Right lung (tissue), 10 donors: ENCODE measurements at places on chromosomes 1 and 21.

DNA sequence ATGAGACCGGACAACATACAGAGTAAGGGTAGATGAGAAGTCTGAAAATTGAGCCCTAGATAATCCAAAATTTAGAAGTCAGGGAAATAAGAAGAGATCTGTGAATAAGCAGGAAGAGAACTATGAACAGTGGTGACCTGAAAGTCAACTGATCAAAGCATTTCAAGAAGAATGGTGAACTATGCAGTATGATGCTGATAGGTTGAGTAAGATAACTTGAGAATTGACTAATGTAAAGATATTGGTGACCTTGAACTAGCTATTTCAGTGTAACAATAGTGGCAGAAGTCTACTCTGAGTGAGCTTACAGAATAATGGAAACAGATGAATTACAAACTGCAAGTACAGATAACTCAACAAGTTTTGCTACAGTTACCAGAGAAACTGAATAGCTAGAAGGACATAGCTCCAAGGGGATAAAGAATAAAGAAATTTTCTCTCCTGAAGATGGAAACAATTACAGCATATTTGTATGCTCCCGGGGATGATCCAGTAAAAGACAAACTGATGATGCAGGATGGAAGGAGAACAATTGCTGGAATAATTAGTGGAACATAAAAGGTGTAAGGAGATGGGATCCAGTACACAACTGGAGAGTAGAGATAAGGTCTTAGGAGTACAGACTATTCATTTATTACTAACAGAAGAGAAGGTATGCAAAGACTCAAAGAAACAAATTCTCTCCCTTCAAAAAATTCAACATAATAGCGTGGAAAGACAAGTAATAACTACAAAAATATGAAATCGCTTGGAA is 10.9 kb downstream of the NRDC start:
- DNase-seq, result no peak

DNA sequence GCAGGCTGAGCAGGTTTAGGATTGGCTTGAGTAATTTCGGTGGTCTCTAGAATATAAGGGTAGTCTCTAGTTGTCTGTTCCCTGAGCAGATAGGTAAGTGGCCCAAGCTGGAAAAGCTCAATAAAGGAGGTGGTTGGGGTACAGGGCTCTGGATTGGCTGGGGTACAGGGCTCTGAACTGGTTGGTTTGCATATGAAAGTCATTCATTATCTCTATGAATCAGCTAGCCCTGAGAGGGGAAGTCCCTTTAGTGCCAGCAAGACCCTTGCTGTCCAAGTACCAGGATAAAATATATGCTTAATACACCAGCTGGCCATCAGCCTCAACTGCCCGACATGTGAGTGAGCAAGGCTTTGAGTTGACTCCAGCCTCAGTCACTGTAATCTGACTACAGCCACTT is 93.0 kb downstream of the ZBTB18 start:
- no peak for DNase-seq

DNA sequence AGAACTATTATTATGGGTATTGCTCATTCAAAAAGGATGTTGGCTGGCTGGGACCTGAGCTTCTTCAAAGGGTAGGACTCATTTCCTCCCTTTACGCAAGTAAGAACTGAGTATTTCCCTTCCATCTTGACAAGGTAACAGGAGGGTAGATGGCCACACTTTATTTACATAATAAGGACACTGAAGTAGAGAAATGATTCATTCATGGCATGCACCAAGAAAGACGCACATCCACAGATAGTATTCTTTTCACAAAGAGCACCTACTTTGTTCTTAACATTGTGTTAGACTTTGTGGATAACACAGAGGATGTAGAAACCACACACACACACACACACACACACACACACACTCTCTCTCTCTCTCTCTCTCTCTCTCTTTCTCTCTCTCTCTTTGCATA is 82.9 kb downstream of the FAM78B start:
- no peak for DNase-seq

GRCh38 chr1:206579747-206580437 is 32.4 kb downstream of the EIF2D start:
- no peak for DNase-seq

DNA sequence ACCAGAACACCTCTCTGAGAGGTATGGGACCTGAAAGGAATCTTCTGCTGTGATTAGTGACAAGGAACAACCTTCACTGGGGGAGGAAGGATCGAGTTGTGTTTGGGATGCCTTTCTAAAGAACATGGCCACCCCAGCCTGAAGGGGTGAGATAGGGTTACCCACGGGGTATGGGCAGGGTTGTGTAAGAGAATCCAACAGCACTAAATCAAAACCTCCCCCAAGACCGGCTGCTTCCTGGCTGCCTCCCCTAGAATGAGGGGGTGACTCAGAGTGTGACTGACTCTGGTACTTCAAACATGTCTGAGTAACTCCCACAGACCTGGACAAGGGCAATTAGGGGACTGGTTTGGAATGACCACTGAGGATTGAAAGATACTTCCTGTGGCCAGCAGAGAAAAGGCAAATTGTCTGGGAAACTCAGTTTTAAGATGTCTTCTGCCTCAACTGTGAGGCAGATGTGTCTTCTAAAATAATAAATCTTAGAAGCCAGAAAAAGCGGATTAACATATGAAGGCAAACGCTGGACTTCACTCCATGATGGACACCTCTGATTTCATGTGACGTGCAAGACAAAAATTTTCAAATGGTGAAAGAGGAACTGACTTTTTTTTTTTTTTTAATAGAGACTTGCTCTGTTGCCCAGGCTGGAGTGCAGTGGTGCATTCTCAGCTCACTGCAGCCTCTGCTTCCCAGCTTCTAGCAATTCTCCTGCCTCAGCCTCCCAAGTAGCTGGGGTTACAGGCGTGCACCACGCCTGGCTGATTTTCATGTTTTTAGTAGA is 6.7 kb upstream of the PTPN14 start:
- no peak for DNase-seq

GRCh38 chr1:55070293-55071164 is 31.2 kb downstream of the PCSK9 start:
- no peak for DNase-seq

- no peak for DNase-seq
These were observed 7.3 kb downstream of the SLC44A3 start for GRCh38 chr1:94827434-94827833.

- DNase-seq, result no peak
These were observed 59.9 kb downstream of the SPSB1 start for GRCh38 chr1:9352377-9353134.

DNA sequence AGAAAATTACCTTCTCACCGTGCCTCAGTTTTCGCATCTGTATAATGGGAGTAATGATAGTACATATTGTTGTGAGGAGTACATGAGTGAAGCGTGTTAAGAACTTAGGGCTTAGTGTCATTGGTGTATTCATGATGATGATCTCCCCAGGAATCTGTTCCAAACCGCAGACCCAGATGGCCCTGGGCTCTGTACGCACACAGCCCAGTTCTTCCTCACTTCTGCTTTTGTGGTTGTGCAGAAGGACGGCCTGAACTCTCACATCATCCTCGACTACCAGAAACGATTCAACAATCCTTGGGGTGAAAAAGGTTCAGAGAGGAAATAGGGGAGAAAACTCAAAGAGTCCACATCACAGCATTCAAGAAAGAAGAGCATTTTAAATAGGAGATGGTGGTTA is 323.0 kb downstream of the CAMTA1 start:
- no peak for DNase-seq

- DNase-seq, result no peak
These were observed 10.2 kb downstream of the SMAP2 start for GRCh38 chr1:40383488-40384412.

DNA sequence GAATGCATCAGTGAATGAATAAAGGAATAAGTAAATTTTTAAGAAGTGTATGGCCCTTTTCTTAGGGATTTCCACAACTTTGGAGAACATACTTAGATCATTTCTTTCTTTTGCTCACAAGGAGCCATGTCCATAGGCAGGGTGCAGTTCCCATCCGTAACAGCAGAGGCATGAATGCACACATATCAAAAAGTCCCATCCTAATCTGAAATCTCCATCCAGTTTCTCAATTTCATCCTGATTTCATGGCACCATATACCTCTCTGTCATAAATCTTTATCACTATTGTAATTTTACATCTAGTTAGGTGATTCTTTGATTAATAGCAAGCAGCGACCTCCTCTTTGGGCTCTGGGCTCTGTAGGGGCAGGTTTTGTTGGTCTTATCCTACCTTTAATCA is 359.2 kb downstream of the RRAGC start:
- no peak for DNase-seq

DNA sequence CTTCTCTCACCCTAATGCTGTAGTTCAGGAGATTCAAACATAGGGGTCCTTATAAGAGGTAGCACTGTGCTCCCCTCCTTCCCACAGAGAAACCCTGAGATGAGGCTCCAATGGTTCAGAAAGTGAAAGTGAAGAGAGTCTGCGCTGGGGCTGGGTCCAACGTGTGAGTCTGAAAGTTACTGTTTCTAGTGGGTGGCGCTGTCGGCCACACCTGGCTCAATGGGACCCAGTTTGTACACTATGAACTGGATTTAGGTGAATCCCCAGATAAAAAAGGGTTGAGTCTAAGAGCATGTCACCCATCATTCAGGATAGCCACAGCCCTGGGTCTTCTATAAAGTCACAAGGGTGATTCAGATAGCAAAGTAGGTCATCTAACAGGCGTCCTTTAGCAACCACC is 2.8 kb downstream of the SMCP start:
- DNase-seq, result no peak

GRCh38 chr1:201536558-201536957 is 2.4 kb upstream of the NAV1 start:
- DNase-seq, result no peak
